ENCODE measurements at places on chromosomes 6 and 20. TPM values are rescaled to one million over a fixed set of nuclear protein-coding genes. Genes with fewer than 3 reads are reported as not detected.

GRCh38 chr6:83511901-83512681 is at the start of gene PRSS35:
Gene PRSS35, plus strand, starts transcription at chr6:83512534. Its CDS starts 10,908 bp downstream, at chr6:83523442.
- H3K4me3 ChIP-seq = peak within 1 kb of the TSS; percentile 21
- peak; percentile 78 for DNase-seq
- H3K27me3 ChIP-seq = no peaks in the 10 kb centered on the region
- no peaks in the 10 kb centered on the region for H3K4me1 ChIP-seq
- no peaks in the 10 kb centered on the region for H3K36me3 ChIP-seq

DNA sequence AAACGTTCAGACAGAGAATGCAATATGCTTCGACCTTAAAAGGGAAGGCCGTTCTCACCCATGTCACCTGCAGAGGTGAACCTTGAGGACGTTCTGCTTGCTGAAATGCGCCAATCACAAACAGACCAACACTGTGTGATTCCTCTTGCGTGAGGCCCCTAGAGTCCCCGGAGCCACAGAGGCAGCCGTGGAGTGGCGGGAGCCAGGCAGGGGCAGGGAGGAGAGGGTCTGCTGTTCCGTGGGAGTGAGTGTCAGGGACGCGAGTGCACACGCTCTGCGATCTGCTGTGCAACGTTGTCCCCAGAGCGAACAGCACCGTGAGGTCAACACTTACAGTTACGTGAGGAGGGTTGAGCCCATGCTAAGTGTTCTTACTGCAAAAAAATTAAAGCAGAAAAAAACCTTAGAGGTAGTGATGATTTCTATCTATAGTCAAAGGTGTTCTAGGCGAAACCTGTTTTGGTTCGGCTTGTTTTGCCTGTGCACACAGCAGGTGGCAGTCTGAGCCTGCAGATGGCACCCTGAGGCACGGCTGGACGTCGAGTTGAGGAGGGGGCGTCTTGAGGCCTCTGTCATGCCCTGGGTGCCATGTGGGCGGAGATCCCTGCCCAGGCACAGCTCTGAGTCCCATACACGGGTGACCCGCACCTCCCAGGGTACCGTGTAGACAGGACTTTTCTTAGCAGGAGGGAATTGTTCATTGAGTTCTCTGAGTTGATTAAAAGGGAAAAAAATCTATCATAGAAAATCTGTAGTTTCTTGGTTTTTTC is 71.7 kb upstream of the FRMD1 start:
- no peaks in the 10 kb centered on the region for H3K27me3 ChIP-seq
- no peak overlapping the region for H3K4me3 ChIP-seq
- H3K27ac ChIP-seq = no peak overlapping the region
- no peaks in the 10 kb centered on the region for H3K4me1 ChIP-seq
- no peaks in the 10 kb centered on the region for H3K36me3 ChIP-seq

DNA sequence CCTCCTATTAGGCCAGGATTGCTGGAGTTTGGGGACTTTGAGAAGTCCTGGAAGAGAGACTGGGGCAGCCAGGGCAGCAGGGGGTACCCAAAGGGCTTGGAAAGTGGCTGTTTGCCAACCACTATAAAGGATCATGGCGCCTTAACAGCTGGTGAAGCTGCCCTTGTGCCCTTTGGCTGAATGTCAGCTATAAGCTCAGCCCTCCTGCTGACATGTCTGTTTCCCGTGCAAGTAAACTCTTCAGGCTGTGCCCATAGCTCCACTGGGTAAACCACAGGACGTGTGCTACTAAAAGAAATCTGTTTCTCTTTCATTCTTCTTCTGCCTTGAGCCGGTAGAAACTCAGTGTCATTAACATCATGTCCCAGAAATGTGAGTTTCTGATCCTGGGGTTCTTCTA is 97.3 kb downstream of the CAP2 start:
- DNase-seq = no peak
- no peak overlapping the region for H3K4me3 ChIP-seq
- H3K36me3 ChIP-seq = no peaks in the 10 kb centered on the region

The BANF2 gene
- not detected for total RNA-seq

GRCh38 chr20:47574616-47575364 is 73.1 kb downstream of the NCOA3 start:
- DNase-seq = no peak
- H3K4me1 ChIP-seq = peaks cover 6% of the 10 kb centered on the region
- H3K27ac ChIP-seq = peak overlapping the region; percentile 3
- H3K27me3 ChIP-seq = no peaks in the 10 kb centered on the region
- no peaks in the 10 kb centered on the region for H3K36me3 ChIP-seq

- H3K4me1 ChIP-seq = no peaks in the 10 kb centered on the region
- H3K27me3 ChIP-seq = no peaks in the 10 kb centered on the region
- no peak for DNase-seq
- no peaks in the 10 kb centered on the region for H3K36me3 ChIP-seq
- H3K27ac ChIP-seq = no peak overlapping the region
- H3K4me3 ChIP-seq = no peak overlapping the region
These were observed 200.5 kb upstream of the POU3F2 start for GRCh38 chr6:98633886-98634285.

DNA sequence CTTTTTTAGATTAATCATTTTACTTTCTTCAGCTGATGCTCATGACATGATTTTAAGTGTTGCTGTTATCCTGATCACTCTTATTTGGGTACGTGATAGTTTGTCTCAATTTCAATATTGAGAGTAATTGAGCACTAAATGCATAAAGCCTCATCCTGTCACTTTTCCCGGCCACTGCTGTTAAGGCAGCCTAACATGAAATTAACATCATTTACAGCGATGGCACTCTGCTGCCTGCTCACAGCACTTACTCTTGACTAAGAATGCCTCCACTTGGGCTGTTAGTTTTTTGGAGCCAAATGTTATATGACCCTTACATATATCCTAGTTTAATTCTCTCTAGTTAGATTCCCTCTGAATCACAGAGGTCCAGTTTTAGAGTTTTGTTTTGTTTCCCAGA is 107.3 kb downstream of the SLX4IP start:
- no peaks in the 10 kb centered on the region for H3K27me3 ChIP-seq
- H3K36me3 ChIP-seq = no peaks in the 10 kb centered on the region
- no peak overlapping the region for H3K4me3 ChIP-seq
- H3K4me1 ChIP-seq = peaks cover 3% of the 10 kb centered on the region
- no peak for DNase-seq

DNA sequence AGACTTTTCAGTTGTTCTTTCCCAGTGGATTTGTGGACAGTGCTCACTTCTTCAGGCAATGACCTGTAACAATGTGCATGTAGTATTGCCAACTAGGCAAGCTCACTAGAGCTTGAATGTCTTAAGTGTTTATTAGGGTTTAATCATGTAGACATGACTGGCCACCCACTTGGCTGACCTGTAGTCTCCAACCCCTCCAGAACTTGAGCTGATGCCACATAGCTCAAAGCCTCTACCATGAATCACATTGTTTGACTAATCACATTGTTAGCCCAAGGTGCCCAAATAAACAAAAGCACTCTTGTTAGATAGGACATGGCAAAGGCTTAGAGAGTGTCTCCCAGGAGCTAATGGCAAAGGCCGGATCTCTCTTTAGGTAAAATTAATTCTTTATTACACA is 272.7 kb downstream of the GRIK2 start:
- H3K27ac ChIP-seq = no peak overlapping the region
- no peaks in the 10 kb centered on the region for H3K36me3 ChIP-seq
- no peaks in the 10 kb centered on the region for H3K4me1 ChIP-seq
- no peaks in the 10 kb centered on the region for H3K27me3 ChIP-seq
- no peak overlapping the region for H3K4me3 ChIP-seq

- no peak overlapping the region for H3K4me3 ChIP-seq
- no peak for DNase-seq
- no peaks in the 10 kb centered on the region for H3K4me1 ChIP-seq
- no peaks in the 10 kb centered on the region for H3K36me3 ChIP-seq
- no peaks in the 10 kb centered on the region for H3K27me3 ChIP-seq
- H3K27ac ChIP-seq = no peak overlapping the region
These were observed 1284.4 kb upstream of the ADGRB3 start for GRCh38 chr6:67350729-67351128.

Measured in ovary (tissue), 10 donors.